ENCODE measurements at places on chromosomes 13 and 19. TPM values are rescaled to one million over a fixed set of nuclear protein-coding genes. Genes with fewer than 3 reads are reported as not detected.

DNA sequence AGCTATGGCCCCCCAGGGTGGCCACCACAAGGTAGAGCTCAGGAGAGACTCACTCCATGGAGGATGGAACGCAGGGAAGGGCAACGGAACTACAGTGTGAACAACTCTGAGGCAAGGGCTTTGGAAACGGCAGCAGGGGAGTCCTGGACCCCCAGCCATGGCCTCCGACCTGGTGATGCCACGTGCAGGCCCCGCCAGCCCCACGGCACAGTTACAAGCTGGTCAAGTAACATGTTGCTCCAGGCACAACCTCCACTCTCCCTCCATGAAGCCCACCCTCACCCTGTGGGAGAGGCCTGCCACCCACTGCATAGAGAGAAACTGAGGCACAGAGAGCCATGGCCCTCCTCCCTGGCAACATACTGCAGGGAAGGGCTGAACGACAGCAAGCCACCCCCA, 9.1 kb upstream of the CERS1 start:
- no peak for DNase-seq

Gene MIA
- not detected for total RNA-seq

Gene C2CD4C
- not detected for total RNA-seq

- peak; percentile 38 for DNase-seq
These were observed 22.9 kb downstream of the TLE2 start for GRCh38 chr19:3006075-3006767.

GRCh38 chr13:100954430-100955305, 280.1 kb upstream of the TMTC4 start:
- no peak for DNase-seq

Gene KDELR1
- 70.3 TPM for total RNA-seq

DNA sequence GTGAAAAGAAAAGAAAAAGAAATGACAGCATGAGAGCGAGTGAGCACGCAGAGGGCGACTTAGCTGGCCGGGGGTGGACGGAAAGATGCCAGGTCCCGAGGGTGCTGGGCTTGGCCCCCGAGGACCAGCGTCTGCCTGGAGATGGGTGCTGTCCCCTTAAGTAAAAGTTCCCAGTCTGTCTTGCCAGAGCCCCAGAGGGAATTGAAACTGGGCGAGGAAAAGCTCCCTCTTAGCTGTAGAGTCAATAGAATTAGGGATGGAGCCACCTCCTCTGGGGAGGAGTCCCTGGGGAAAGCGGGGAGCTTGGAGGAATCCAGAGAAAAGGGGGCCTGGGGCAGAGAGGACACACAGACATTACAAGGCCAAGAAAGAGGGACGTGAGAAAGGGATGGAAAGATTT, 13.3 kb downstream of the BCAM start:
- DNase-seq, result no peak

- DNase-seq, result no peak
These were observed 6.9 kb downstream of the DCLK1 start for GRCh38 chr13:36124236-36124822.

- no peak for DNase-seq
These were observed 11.5 kb upstream of the ACOD1 start for GRCh38 chr13:76936763-76937162.

- no peak for DNase-seq
These were observed 1.8 kb upstream of the TM6SF2 start for GRCh38 chr19:19274716-19275565.

Gene CYP2A6
- total RNA-seq, result not detected

GRCh38 chr13:110628477-110628793, 13.1 kb downstream of the NAXD start:
- DNase-seq, result no peak

DNA sequence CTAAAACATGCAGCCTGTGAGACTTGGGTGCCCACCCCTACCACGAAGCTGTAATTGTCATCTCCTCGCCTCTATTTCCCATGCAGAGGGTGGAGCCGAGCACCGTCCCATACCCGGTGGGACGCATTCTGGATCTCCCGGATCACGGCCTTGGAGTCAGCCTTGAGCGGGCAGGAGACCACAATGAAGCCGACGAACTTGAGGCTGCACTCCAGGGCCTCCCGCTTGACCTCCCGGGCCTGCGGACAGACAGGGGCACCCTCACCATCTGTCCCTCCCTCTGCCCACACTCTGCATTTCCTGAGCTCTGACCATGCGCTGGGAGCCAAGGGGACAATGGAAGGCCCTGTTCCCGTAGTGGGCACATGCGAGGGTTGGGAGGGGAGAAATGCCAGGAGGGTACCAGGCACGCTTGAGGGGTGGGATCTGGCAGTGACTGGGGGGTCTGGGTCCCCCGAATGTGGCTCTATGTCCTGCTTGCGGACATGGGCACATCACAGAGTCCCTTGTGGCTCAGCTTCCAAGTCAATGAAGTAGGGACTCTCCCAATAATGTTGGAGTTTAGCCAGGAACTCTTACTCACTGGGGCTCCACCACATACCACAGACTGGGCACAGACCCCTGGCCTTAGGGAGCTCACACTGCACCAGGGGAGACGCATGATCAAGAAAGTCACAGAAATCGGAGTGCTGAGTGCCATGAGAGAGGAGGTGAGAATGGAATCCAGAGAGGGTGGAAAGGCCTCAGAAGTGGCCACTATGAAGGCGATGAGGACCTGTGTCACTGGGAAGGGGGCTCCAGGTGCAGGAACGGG, 9.2 kb upstream of the GMIP start:
- DNase-seq, result no peak

DNA sequence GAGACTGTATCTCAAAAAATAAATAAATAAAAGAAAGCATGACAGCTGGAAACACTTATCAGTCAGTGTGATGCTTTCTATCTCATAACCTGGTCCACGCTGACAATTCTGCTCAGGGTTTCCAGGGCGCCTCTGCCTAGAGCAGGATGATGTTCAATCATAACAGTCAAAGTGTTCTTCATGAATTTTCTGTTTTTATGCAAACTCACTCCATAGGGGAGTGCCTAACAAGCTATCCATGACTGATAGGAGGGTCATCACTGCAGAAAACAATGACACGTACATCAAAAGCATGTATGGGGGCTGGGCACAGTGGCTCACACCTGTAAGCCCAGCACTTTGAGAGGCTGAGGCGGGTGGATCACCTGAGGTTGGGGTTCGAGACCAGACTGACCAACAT, 41.4 kb upstream of the ZNF83 start:
- DNase-seq, result no peak

GRCh38 chr19:3479177-3479833, 1.0 kb downstream of the SMIM24 start:
- peak; percentile 84 for DNase-seq

DNA sequence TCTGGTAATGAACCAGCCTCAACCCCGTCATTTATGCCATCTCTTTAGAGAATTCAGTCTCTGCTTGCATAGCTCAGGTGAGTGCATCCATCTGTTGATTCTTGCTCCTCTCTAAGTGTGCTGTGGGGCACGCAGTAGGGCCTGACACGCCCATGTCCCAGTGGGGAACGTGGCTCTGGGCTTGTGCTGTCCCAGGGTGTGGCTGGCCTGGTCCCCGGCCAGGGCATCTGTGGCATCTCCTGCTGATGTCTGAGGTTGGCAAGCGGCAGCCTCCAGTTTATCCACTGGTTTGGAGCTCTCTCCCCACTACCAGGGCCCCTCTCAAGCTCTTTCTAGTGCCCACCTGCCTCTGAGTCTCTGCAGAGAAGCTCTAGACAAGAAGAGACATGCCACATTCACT, 146.6 kb upstream of the GJB6 start:
- DNase-seq, result no peak

GRCh38 chr13:91346850-91347201, 661 bp upstream of the MIR17HG start:
- peak; percentile 73 for DNase-seq

GRCh38 chr19:43286096-43286495, 16.8 kb upstream of the PSG9 start:
- no peak for DNase-seq

DNA sequence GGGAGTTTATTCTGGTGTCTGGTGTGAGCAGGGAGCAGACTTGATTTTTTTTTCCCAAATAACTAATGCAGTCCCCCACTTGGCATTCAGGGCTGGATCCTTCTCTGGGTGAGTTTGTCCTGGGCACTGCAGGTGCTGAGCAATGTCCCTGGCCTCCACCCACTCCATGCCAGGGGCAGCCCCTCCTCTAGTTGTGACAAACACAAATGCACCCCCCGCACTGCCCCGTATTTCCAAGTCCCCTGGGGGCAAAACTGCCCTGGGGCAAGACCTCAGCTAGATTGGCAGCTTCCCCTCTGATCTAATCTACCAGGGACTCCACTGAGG, 6.4 kb downstream of the MOB3A start:
- DNase-seq, result no peak

GRCh38 chr13:57675526-57675925, 44.0 kb downstream of the PCDH17 start:
- no peak for DNase-seq

GRCh38 chr13:112145551-112146360, 78.8 kb downstream of the SOX1 start:
- no peak for DNase-seq

DNA sequence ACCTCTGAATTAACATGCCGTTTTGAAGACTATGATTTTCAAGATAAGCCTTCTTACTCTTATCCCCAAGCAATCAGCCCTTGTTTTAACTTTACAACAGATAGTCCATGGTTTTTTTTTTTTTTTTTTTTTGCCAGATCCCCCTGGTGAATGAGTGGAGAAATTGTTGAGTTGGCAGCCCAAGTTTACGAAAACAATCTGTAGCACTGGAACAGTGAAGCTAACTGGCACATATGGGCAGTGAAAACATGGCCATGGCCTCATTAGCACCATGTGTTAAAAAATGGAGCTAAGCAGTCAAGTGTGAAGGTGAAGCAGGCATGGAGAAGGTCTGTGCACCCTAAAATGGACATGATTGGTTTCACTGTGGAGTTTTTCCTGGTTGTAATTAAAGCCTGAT, 812.1 kb upstream of the MIR17HG start:
- DNase-seq, result no peak

Gene HCN2
- 0.84 TPM for total RNA-seq

DNA sequence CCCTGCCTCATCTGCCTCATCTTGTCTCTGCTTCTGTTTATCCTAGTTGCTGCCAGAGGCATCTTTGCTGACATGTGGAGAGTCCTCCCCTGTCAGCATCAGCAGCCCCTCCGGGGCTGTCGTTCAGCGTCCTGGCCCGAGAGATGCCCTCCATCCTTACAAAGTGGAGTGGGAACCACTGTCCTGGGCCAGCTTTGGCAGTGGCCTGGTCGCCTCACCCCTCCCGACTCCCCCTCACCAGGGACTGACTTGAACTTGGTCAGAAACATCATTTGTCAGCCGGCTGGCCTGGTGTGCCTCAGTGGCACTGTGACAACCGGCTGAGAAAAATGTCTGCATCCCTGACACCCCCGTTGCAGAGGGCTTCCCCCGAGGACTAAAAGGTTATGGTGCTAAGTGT, 20.6 kb downstream of the FGF9 start:
- DNase-seq, result no peak

DNA sequence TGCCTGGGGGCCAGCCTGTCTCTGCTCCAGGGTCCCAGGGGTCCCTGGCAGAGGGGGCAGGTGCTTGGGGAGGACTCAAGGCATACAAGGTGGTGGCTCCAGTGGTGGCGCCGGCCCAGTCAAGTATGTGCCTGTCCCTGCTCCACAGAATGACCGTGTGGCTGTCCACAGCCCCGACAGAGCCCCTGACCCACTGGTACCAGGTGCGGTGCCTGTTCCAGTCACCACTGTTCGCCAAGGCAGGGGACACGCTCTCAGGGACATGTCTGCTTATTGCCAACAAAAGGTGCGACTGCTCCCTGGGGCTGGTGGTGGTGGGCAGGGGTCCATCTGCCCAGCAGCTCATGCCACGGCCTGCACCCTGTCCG, 8.2 kb downstream of the YIPF2 start:
- DNase-seq, result no peak

GRCh38 chr19:29629836-29630534, 23.9 kb downstream of the POP4 start:
- DNase-seq, result no peak

DNA sequence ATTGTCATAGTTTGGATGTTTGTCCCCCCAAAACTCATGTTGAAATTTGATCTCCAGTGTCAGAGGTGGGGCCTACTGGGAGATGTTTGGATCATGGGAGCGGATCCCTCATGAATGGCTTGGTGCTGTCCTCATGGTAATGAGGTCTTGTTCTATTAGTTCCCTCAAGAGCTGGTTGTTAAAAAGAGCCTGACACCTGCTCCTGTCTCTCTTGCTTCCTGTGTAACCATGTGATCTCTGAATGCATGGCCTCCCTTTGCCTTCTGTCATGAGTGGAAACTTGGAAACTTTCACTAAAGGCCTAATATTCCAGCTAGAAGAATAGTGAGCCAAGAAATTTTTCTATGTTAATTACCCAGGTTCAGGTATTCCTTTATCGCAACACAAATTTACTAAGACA, 311.4 kb upstream of the ATXN8OS start:
- DNase-seq, result no peak

DNA sequence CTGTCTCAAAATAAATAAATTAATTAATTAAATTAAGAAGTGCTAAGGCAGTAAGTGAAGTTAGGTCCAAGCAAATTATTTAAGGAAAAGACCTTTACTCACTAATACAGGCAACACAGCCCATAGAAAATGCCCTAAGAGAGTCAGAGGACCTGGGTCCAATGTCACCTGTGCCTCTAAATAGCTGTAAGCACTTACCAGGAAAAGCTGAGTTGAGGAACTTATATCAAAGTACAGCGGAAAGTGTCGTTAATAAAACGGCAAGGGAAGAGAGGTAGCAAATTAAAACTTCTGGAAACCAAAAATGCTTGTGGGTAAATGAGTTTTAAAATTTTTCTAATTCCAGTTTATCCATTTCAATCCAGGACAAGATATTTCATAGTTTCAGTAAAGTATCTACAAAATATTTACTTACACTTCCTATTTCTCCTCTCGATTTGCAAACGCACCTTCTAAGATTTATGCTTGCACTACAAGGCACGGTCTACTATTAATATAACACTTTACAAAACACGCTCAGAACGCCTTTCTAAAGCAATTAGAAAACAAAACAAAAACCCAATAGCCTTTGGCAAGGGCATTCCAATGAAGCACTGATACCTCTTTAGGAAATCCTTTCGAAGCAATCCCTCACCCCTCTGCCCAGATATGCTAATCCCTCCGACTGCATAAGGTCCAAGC, 963 bp downstream of the VPS36 start:
- no peak for DNase-seq

DNA sequence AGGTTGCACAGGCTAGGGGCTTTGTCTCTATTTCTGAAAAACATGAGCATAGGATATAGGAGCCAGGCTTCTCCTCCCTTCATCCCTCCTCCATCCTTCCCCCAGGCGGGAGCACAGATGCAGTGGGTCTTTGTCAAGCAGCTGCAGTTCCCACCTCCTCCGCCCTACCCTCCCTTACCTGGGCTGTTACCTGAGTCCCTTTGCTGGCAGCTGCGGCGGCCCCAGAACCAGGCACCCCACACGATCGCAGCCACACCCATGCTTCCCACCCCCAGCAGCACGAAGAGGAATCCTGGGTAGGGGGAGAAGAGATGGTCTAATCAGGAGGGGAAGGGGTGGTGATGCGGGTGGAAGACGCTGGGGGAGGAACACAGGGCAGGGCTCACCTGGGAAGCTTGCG, 7.8 kb downstream of the TMIGD2 start:
- DNase-seq, result no peak

Gene OR7D4
- not detected for total RNA-seq

GRCh38 chr13:110499621-110500281, 61.8 kb downstream of the RAB20 start:
- DNase-seq, result no peak

Gene FGF14
- not detected for total RNA-seq

- no peak for DNase-seq
These were observed 14.2 kb upstream of the LILRB1 start for GRCh38 chr19:54616057-54616456.

Gene IGFL1
- total RNA-seq, result not detected

Gene PDE4C
- total RNA-seq, result not detected

- peak; percentile 72 for DNase-seq
These were observed 467 bp downstream of the LAMP1 start for GRCh38 chr13:113297370-113298042.
